EL (cell line): ENCODE measurements at places on chromosomes 2 and 18.
A peak's percentile ranks its signal among the peaks of the same experiment; 100 is the strongest.

- peak; percentile 59 for DNase-seq
Measured at GRCh38 chr18:54119524-54120019, 104.9 kb downstream of the MBD2 start.

DNA sequence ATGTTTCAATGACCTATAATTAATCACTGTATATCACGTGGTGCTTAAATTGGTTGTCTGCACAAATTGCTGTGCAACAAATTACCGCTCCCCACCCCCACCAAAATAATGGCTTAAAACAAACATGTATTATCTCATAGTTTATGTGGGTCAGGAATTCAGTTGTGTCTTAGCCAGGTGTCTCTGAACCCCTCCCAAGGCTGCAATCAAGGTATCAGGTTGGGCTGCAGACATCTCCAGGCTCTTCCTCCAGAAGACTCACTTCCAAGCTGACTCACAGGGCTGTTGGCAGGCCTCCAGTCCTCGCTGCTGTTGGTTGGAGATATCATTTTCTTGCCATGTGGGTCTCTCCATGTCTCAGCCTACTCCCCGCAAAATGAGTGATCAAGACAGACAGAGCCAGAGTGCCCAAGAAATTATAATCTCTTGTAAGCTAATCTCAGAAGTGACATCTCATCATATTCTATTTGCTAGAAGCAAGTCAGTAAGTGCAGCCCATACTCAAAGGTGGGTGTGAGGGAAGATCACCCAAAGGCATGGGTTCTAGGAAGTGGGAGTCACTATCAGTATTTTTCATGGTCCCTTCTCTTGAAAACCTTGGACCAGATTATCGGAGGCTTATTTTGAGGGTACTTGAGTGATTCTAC is 38.4 kb downstream of the SPC25 start:
- peak; percentile 78 for DNase-seq

DNA sequence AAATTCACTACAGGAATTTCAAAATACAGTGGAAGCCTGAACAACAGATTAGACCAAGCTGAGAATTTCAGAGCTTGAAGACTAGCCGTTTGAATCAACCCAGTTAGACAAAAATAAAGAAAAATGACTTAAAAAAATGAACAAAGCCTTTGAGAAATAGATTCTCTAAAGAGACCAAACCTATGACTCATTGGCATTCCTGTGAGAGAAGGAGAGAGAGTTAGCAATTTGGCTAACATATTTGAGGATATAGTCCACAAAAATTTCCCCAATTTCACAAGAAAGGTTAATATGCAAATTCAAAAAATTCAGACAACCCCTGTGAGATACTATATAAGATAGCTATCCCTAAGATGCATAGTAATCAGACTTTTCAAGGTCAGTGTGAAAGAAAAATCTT is 78.0 kb downstream of the MYO3B start:
- peak; percentile 50 for DNase-seq

DNA sequence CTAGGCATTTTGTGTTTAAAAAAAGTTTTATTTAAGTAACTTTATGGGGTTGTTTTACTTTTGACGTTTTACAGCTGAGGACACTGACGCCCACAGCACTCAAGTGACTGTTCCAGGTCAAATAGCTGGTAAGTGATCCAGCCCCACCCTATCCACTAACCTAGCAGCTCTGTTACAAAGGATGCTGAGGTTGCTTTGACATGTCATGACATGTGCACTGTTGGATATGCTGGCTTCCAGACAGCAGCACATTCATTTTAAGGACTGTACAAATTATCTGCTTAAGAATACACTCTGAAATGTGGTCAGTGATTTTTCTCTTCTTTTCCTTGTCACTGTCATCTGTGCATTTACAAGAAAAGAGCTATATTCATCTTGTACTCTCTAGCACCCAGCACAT is 417.5 kb downstream of the ZEB2 start:
- no peak for DNase-seq

DNA sequence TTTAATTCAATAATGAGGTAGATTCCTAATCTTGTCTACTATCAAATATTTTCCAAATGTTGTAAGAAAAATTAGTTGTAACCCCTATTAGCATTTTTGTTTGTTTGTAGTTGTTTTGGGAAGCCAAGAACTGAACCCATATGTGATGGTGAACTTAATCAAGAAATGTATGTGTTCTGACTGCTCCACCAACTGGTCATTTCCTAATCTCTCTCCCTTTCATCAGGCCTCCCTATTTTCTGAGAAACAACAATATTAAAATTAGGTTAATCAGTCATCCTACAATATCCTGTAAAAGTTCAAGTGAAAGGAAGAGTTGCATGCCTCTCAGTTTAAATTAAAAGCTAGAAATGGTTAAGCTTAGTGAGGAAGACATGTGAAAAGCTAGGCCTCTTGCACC is 504.0 kb downstream of the EPHA4 start:
- DNase-seq = no peak
